ENCODE measurements at places on chromosomes 1 and 21.

DNA sequence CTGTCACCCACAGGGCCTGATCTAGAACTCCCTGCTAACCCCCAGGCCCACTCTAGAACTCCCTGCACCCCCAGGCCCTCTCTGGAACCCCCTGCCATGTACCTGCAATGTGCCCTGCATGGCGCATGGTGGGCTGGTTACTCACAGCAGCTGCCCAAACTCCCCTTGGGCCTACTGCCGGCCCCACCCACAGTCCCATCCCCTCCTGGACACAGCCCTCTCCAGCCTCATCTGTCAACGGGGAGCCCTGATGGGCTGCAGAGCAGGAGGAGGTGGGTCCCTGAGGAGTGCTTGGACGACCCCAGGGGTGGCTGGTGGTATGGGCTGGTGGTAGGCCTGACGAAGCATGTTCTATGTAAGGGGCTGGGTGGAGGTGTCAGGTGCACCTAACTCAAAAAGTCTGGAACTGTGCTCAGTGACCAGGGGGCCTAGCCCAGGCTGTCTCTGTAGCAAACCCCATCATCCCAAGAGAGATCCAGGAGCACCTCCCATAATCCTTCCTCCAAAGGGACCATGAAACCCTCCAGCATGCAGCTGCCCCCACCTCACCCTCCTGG is 19.0 kb upstream of the PRSS38 start:
- no peak for DNase-seq
- peaks cover 15% of the 10 kb centered on the region for H3K4me1 ChIP-seq
- no peak overlapping the region for H3K27ac ChIP-seq
- H3K4me3 ChIP-seq: no peak overlapping the region
- H3K36me3 ChIP-seq: no peaks in the 10 kb centered on the region

- H3K4me3 ChIP-seq: peak overlapping the region; percentile 96
- no peaks in the 10 kb centered on the region for H3K36me3 ChIP-seq
- peak; percentile 25 for DNase-seq
These were observed 642 bp downstream of the SLC30A7 start for GRCh38 chr1:100896481-100896982.

DNA sequence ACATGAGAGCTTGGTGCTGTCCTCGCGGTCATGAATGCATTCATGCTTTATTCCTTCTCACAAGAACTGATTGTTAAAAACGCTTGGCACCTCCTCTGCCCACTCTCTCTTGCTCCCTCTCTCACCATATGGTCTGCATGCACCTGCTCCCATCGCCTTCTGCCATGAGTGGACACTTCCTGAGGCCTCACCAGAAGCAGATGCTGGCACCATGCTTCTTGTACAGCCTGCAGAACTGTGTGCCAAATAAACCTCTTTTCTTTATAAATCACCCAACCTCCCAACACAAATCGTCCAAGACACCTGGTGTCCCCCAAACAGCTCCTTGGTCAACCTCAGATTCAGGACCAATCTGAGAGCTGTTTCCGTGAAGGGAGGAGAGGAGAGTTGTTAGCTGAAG is 43.3 kb upstream of the PCBP3 start:
- H3K27me3 ChIP-seq: no peaks in the 10 kb centered on the region
- H3K4me1 ChIP-seq: no peaks in the 10 kb centered on the region
- H3K36me3 ChIP-seq: no peaks in the 10 kb centered on the region
- no peak for DNase-seq
- H3K4me3 ChIP-seq: no peak overlapping the region

DNA sequence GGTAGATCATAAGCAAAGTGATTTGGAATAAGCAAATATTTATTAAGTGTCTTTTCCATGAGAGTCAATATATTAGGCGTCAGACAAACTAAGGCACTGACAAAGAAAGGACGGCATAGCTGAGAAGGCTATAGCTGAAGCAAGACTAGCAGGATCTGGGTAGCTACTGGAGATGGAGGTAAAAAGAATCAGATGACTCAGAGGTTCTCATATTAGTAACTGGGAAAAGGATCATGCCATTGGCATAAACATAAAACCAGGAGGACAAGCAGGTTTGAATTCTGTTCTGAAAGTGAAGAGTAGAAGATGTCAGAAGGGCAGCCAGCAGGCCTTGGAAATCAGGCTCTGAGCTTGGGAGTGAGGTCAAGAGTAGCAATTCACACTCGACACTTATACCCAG is 531.9 kb downstream of the PTPRC start:
- H3K4me3 ChIP-seq: no peak overlapping the region
- DNase-seq: no peak
- H3K27ac ChIP-seq: no peak overlapping the region
- H3K36me3 ChIP-seq: no peaks in the 10 kb centered on the region
- no peaks in the 10 kb centered on the region for H3K4me1 ChIP-seq

DNA sequence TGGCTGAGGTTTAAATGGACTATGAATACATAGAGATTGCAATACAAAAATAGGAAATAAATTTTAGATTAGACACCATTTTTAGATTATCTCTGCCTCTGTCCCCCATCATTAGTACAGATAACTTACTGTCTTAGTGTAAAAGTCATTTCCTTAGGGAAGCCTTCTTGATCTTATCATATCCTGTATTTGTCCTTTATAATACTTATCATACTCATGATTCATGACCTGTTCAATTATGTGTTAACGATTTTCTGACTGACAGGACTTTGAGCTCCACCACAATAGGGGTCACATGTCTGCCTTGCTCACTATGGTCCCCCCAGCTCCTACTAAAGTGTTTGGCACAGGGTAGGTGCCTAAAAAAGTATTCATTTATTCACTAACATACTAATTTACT is 14.6 kb downstream of the TEX38 start:
- no peak for DNase-seq
- peaks cover 6% of the 10 kb centered on the region for H3K4me1 ChIP-seq
- H3K36me3 ChIP-seq: no peaks in the 10 kb centered on the region

DNA sequence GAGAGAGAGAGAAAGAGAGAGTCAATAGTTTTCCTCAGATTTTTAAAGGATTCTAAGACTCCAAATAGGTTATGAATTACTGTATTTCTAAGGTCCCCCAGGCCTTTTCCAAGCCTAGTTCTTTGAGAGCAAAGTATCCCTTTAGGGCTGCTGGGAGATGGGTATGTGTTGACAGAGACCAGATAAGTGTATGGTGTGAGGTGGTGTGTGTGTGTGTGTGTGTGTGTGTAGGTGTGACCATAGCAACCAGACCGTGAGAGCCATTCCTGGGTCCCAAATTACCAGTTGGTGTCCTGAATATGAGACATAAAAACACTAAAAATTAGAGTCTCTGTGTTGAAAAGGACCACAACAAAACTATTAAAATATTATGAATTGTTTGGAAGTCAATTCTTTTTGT is 41.7 kb upstream of the DNAJC6 start:
- H3K27ac ChIP-seq: no peak overlapping the region
- H3K36me3 ChIP-seq: no peaks in the 10 kb centered on the region
- no peak for DNase-seq
- H3K27me3 ChIP-seq: no peaks in the 10 kb centered on the region

- H3K4me1 ChIP-seq: no peaks in the 10 kb centered on the region
- H3K36me3 ChIP-seq: no peaks in the 10 kb centered on the region
- DNase-seq: no peak
- H3K27me3 ChIP-seq: no peaks in the 10 kb centered on the region
These were observed 52.6 kb downstream of the RPS6KC1 start for GRCh38 chr1:213103377-213104306.

GRCh38 chr1:225880636-225881035 is 1.5 kb downstream of the TMEM63A start:
- H3K36me3 ChIP-seq: no peaks in the 10 kb centered on the region
- no peak overlapping the region for H3K27ac ChIP-seq
- no peak for DNase-seq
- H3K27me3 ChIP-seq: no peaks in the 10 kb centered on the region
- H3K4me1 ChIP-seq: peaks cover 40% of the 10 kb centered on the region

DNA sequence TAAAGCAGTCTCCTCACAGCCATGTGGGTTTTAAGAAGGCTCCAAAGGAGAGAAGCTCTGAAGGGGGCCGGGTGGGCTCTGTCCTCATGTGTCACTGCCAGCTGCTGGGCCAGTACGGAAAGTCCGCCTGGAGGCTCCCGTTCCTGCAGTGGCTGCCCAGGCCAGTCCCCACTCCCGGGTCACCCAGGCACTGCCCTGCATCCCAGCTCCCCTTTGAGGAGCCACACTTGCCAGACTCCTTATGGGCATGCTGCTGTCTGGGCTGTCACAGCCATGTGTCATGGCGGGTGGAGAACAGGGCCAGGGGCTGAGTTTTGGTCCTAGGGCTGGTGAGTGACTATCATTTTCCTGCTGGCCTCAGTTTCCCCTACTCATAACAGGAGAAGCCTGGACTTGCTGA is 79.4 kb upstream of the ACTRT2 start:
- no peak for DNase-seq
- H3K4me1 ChIP-seq: no peaks in the 10 kb centered on the region
- H3K27me3 ChIP-seq: no peaks in the 10 kb centered on the region
- no peaks in the 10 kb centered on the region for H3K36me3 ChIP-seq
- no peak overlapping the region for H3K27ac ChIP-seq
- H3K4me3 ChIP-seq: no peak overlapping the region
